ENCODE measurements at places on chromosomes 7 and 10. TPM values are rescaled to one million over a fixed set of nuclear protein-coding genes. Genes with fewer than 3 reads are reported as not detected.

The TMEM184A gene
- not detected for total RNA-seq

- DNase-seq: no peak
These were observed 75.0 kb downstream of the PRKAG2 start for GRCh38 chr7:151801782-151802468.

DNA sequence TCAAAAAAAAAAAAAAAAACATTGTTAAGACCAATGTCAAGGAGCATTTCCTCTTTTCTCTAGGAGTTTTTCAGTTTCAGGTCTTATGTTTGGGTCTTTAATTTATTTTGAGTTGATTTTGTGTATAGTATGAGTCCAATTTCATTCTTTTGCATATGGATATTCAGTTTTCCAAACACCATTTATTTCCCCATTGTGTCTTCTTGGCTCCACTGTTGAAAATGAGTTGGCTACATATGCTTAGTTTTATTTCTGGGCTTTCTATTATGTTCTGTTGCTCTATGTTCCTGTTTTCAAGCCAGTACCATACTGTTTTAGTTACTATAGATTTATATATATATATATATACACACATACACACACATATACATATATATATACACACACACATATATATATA, 736.6 kb upstream of the LRRTM3 start:
- DNase-seq: no peak

DNA sequence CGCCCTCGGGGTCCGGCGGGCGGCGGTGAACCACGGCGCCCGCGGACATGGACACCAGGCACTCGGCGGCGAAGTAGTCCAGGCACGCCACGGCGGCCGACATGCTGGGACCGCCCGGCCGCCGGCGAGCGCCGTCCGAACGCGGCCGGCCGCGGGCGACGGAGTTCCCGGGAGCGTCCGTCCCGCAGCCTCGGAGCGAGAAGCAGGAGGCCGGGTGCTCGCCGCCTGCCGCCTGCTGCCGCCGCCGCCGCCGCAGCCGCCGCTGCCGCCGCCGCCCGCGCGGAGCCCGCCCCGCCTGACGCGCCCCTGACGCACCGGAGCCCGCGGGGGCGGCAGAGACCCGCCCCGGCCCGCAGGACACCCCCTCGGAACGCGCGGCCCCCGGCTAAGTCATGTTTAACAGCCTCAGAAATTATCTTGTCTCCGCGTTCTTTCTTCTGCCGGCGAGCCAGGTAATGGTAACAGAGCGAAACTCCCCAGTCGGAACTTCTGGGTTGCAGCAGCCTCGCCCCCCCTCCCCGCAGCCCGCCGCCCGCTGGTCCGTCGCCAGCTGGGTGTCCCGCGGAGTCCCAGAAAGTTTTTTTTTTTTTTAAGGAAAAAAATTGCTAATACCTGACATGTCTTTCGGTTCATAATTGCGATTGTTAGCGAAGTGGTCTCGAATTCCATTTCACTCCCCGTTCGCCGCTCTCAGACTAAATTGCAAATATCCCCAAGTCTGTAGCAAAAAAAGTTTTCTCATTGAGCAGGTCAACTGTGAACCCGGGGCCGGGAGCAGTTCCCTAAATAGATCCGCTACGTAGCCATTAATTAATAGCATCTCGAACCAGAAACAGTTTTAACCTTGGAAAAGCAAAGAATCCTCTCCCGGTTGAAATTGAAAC, at the start of gene KLF14:
Gene KLF14, minus strand, starts transcription at position 277 of the 884 bp plus-strand sequence. Its CDS starts 174 bp downstream, at position 103.
- DNase-seq: no peak

- DNase-seq: no peak
These were observed 22.7 kb downstream of the BPGM start for GRCh38 chr7:134669388-134669787.
